ENCODE measurements at places on chromosomes 16 and 17.

DNA sequence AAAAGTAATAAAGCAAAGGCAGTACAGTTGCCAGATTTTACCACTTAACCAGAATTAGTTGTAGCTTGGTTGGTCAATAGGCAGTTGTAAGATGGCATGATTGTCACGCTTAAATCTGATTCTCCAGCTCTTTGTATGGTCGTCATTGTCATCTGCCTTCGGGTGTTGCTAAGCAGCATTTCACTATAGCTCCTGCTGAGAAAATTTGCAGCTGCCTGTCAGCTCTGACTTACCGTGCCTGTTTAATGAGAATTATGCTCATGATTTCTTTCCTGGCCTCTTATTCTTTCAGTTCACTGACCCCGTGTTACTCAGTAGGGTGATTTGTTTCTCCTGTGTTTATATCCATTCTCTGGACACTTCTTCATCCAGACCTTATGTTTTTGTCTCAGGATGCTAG is 66.7 kb downstream of the TANGO6 start:
- DNase-seq = no peak

GRCh38 chr17:82592767-82593589 is 55.3 kb downstream of the WDR45B start:
- peak; percentile 70 for DNase-seq

- peak; percentile 78 for DNase-seq
Observed at GRCh38 chr16:86300746-86301481, 209.4 kb upstream of the FOXF1 start.

GRCh38 chr17:33112763-33113162 is 121.1 kb downstream of the SPACA3 start:
- no peak for DNase-seq

DNA sequence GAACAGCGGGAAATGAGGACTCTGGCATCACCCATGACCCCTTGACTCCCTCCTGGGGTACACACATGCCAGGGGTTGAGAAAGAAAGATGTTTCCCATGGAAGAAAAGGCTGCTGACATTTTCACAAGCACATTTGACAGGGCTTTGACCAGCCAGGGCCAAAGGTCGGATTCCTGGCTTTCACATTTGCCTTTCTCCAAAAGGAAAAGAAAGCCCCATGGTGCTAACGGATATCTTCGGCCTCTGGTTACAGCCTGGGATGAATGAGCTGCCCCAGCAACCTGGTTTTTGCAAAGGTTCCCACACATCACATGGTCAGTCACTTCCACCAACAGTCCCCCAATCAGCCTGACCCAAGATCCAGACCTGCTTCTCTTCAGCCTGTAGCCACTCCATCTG is 478.2 kb upstream of the CDH11 start:
- DNase-seq = no peak

DNA sequence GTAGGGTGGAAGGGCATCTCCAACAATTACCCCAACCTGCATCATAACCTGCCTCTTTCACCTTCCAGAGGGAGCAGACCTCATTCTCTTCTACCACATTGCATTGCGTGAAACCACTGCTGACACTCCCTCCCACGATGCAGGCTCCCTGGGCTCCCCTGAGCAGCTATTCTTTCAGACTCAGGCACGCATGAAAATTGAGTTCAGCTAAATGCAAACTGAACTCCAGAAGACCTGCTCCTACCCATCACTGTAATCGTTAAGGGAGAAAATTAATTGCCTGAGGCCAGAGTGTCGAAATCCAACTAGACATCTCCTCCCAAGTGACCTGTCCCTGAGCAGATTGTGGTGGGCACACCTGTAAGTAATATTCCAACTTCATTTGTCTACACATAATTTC is 186.0 kb downstream of the GRIN2A start:
- no peak for DNase-seq

- DNase-seq = no peak
Observed at GRCh38 chr16:11136600-11136999, 119.4 kb downstream of the SOCS1 start.

DNA sequence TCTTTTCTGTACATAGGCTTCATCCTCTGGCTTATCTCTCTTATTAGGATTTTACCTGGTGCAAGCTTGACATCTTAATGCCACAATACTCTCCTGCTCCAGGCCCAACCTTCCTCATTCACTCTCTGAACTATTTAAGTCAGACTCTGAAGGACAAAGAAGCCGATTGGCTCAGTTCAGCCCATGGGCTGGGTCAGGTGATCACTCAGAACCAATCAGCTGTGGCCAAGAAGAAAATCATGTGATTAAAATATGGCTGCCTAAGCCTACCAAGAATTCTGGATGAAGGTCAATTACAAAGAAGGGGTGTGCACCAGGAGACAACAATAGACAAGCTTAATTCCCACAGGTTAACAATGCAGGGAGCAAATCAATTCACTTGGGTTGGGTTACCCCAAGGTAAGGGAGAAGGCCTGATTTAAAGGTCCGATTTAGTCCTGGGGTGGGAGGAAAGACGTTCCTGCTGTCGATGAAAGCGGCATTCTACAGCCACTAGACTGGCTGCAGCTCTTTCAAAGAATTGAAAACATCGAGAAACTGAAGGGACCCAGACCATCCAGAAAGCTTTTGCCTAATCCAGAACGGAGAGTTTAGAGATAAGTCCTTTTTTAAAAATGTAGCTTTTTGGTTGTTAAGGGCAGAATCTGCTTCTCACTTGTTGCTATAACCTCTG is 42.9 kb upstream of the NFAT5 start:
- DNase-seq = no peak

GRCh38 chr17:2749058-2749783 is at the start of gene CCDC92B:
TSS of gene CCDC92B (minus strand) at chr17:2749652. CDS start at chr17:2735145, 14,507 bp downstream.
- peak; percentile 66 for DNase-seq

- no peak for DNase-seq
Observed at GRCh38 chr17:50534979-50535326, 2.4 kb downstream of the EPN3 start.

GRCh38 chr17:6576038-6576785 is 19.9 kb upstream of the PITPNM3 start:
- no peak for DNase-seq

DNA sequence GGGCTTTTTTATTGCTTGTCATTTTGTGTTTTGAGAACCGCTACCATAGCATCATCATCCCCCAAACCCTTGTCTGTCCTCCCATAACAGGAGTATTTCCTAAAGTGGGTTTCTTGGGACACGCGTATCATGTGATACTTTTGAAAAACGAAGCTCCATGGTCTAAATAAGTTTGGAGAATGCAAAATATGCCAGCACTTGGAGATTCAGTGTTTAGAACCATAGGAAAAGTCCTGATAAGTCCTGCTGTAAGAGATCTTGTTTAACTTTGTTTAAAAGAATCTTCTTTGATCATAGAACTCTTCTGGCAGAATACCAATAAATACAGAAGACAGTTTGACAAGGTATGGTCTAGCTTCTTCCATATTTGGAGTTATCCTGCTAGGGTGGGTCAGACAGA is 59.3 kb downstream of the NKD1 start:
- DNase-seq = no peak

- DNase-seq = no peak
Observed at GRCh38 chr17:46818316-46818928, at the start of gene WNT3. TSS of gene WNT3 (minus strand) at chr17:46818692. CDS start at chr17:46818597, 95 bp downstream.

DNA sequence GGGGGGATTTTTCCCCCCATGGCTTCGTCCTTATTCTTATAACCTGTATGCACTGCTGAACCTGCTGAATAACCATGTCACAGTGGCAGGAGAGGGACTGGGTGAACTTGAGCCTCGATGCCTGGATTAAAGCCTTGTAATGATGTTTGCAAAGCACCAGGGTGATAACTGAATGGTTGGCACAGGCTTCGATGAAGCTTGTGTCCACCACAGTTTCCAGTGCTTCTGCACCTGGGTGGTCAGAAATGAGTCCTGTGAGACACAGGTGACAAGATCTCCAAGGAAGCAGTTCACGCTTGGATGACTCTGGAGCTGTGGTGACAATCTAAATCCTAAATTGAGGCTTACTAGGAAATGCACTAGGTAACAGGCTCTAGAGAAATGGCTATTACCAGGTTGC is 729.3 kb downstream of the MAF start:
- no peak for DNase-seq

- no peak for DNase-seq
Observed at GRCh38 chr17:21378553-21378952, 2.4 kb downstream of the KCNJ12 start.

DNA sequence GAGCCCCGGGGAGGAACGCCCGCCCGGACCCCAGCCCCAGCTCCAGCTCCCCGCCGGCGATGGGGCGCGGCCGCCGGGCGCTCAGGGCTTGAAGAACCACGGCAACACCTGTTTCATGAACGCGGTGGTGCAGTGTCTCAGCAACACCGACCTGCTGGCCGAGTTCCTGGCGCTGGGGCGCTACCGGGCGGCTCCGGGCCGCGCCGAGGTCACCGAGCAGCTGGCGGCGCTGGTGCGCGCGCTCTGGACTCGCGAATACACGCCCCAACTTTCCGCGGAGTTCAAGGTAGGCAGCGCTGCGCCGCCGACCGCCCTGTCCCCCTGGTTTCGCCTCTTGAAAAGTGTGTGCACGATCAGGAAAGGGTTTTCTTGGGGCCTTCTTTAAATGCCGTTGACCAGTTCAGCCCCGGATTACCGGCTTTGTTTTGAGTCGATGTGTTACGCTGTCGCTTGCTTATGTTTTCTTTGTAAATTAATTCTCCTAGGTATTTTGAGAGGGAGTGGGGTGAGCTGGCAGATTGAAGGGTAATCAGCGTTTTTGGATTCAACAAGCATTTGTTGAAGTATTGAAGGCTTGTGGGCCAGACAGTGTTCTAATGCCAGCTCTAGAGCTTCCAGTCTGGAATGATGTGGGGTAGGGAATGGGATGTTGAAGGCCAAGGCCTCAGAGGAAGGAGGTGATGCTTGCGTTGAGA is 681 bp downstream of the USP43 start:
- peak; percentile 59 for DNase-seq

DNA sequence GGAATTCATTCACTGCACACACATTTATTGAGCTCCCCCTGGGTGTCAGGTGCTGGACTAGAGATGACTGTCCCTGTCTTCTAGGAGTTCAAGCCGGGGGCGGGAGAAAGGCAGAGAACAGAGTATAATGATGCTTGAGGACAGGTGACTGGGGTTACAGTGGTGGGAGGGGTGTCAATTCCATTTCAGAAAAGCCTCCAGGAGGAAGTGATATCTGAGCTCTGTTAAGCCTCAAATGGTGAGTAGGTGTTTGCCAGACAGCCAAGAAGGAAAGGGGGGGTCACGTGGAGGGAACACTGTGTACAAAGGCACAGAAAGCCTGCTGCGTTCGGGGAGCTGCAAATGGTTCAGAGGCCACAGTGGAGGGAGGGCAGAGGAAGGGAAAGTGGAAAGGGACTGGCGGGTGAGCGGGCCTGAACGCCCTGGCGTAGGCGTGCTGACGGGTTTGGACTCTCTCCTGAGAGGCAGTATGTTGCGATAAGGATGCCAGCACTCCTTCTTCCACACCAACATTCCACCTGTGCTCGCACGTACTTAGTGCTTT is 9.7 kb upstream of the NXPH3 start:
- DNase-seq = peak; percentile 57

DNA sequence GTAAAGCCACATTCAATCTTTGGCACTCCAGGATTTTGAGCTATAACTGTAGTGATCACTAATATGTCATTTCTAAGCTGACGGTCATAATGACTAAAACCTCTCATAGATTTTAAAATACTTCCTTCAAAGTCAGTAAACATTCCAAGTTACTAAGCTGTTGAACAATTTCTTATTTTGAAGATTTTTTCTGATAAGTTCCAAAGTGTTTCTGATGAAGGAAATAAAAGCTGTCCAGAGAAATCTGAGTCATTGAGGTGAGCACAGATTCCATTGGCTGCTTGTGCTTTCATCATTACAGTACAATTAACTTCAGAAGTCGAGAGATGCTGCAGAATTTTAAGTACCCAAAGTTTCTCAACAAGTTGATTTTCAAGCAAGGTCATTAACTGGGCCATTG is 23.9 kb downstream of the NLRC5 start:
- no peak for DNase-seq

DNA sequence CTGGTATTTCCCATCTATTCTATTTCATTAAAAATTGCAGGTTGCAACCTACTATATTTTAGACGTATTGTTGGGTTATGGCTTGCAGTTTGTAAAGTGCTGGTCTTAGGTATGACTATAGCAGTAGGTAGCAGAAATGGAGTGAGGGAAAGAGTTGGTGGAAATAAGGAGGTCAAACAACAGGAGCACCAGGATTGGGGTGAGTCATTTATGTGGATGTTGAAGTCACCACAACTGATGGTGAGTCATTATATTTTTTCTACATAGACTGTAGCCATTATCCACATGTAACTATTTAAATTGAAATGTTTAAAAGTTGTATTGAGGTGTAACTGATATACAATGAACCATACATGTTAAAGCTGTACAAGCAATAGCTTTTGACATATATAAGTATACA is 25.0 kb upstream of the HS3ST3A1 start:
- DNase-seq = no peak

DNA sequence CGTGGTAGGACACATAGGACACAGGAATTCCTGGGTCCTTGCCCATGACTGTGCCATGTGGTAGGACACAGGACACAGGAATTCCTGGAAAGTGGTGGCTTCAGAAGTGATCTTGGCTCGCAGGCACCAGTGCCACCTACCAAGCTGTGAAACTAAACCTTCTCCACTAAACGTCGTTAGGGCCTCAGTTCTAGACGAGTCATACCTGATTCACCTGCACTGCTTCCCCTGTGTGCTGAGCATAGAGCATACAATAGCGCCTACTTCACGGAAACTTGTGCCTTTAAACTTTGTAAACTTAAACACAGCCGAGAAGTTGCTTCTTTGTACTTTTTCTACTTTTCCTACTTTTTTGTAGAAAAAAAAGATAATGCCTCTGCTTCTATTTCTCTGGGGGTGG is 4.8 kb downstream of the SOX8 start:
- DNase-seq = no peak

DNA sequence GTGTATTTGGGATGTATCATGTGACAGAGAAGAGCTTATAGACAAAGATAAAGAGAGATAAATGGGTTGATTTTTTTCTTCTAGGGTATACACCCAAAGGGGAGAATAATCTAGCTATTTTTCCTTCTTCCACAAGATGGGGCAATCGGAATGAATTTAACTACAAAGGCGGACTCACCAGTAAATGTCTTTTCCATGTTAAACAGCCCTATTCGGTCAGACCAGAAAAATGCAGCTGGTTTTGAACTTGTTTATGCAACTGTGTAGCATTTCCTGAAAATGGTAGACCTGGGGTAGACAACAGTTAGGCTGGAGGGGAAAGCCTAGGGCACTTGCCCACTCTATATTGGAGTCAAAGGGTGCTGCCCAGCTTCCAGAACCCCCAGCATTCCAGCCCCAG is 477.1 kb downstream of the TOX3 start:
- peak; percentile 7 for DNase-seq

DNA sequence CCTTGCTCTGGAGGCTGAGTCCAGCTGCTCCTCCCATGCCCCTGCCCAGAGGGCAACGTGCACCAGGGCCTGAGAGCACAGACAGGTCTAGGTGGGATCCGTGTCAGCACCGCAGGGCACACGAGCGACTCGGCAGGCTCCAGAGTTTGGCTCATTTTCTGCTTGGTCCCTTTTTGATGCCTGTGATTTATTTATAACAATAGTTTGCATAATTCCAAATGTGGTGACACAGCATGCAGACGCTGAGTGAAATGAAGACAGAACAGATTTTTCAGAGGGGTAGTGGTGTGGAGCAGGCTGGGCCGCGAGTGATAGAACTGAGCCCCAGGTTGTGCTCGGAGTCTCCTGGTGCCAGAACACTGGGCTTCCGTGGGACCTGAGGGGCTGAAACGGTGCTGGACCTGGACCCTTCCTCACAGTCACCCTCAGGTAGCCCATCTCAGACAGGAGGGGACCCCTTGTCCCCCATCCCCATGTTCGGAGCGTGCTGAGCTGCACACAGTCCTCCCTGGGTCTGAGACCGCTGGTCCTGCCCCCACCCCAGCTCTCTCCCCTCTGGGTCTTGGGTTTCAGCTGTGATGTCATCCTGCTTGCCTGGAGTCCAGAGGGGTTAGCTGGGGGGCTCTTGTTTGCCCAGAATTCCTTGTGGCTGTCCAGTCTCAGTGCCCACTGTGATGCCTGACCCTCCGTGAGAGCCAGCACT is 95.9 kb downstream of the METRNL start:
- DNase-seq = peak; percentile 7
